ENCODE measurements at places on chromosomes 3 and 15. TPM values are rescaled to one million over a fixed set of nuclear protein-coding genes. Genes with fewer than 3 reads are reported as not detected.

The MRPS25 gene
- total RNA-seq, result 50.5 TPM

The ZNF860 gene
- not detected for total RNA-seq

The HCLS1 gene
- total RNA-seq, result 292 TPM

The SLC22A14 gene
- not detected for total RNA-seq

The UTS2B gene
- total RNA-seq, result not detected

The CYP1A1 gene
- total RNA-seq, result 0.13 TPM

The THAP10 gene
- total RNA-seq, result 1.1 TPM

The ANKRD63 gene
- total RNA-seq, result not detected

The AMIGO3 gene
- not detected for total RNA-seq
